ENCODE measurements at places on chromosomes 5 and 9. TPM values are rescaled to one million over a fixed set of nuclear protein-coding genes. Genes with fewer than 3 reads are reported as not detected.

DNA sequence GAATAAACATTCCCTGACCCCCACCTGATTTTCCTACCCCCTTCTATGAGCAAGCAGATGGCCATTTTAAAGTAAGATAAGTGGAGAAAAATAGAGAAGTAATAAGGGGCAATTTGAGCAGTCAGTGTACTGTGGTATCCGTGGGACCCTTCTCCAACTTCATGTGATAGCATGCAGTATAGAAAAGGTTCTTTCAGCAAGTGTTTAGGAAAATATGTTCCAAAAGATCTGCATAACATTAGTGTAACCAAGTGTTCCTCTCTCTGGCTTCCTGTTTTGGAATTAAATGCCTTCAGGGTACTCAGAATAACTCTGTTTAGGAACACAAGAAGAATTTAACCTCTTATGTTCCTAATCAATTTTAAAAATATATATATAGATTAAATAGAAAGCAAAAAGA lies 134.9 kb downstream of the ATG10 start:
- no peak for DNase-seq

- no peak for DNase-seq
Observed at GRCh38 chr5:85340790-85341189, 956.1 kb upstream of the EDIL3 start.

DNA sequence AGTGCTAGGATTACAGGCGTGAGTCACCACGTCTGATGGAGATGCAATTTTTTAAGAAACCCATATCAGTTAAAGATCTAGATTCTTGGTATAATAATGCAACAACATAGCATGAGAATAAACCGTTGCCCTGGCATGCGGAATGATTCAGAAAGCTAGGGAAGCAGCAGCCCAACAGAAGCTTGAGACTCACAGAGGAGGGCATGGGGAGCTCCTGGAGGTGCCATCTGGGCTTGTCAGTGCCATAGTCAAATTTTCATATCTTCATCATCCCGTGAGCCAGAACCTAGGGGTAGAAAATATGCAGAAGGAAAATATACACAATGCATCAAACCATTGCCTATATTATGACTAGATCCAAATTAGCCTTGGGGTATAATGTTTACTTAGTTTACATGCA lies 118.7 kb upstream of the ADAMTS16 start:
- DNase-seq = no peak

The ECM2 gene
- not detected for total RNA-seq

DNA sequence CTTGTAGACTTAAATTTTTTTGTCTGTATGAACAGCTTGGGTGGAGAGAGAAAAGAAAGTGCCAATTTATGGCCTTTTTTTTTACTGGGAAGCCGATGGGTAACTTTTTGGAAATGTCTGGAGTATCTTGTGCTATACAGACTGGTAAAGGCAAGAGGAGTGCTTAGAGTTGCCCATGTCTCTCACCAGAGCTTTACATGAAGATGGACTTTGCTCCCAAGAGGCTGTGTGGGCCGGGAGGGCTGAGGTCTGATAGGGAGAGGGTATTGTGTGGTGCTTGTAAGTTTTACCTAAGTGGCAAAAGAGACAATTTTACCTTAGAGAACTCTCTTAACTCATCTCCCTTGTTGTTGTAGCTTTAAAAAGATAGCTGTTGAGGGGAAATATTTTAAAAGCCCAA lies 203.2 kb downstream of the SEMA6A start:
- DNase-seq = no peak

DNA sequence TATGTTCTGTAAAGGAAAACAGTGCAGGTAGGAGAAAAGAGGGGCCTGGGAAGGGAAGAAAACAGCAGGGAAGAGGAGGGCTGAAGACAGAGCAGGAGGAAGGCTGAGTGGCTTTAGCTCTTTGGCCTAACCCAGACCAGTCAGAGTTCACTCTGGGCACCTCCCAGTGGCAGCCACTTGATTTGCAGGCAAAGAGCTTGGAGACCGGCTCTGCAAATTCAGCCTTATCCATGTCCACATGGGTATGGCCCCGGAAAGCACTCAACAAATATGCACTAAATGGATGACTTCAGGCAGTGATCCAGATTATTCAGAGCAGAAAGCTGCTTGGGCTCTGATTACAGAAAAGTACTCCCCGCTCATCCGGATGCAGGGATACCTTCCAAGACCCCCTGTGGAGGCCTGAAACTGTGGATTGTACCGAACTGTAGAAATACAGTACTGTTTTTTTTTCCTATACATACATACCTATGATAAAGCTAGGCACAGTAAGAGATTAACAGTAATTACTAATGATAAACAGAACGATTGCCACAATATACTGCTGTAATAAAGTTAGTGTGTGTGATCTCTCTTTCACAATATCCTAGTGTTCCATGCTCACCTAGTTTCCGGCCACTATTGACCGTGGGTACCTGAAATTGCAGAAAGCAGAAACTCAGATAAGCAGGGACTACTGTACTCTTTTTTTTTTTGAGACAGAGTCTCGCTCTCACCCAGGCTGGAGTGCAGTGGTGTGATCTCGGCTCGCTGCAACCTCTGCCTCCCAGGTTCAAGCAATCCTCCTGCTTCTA lies 4.6 kb upstream of the RNU6ATAC start:
- peak; percentile 46 for DNase-seq

The SYNPO gene
- 1.7 TPM for total RNA-seq

DNA sequence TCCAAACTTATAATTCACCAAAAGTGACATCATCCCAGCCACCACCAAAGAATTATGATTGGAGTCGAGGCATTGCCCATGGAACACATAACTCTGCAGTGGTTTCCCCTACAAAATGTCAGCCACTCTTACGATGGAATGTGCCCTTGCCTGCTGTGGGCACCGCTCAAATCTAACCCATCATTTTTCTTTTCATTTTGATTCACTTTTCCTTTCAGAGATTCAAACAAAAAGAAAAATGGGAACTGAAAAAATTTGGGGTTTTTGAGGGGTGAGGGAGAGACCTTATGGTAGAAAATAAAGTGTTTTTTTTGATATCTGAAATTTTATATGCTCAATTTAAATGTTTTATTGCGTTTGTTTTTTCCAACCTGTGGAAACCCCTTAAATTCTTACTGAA lies 28.1 kb downstream of the SMARCA2 start:
- DNase-seq = no peak

- DNase-seq = no peak
Observed at GRCh38 chr5:149345892-149346222, 558 bp downstream of the GRPEL2 start.

The RGS7BP gene
- 0.31 TPM for total RNA-seq

- DNase-seq = peak; percentile 56
Observed at GRCh38 chr5:139903795-139904565, 108.4 kb downstream of the PSD2 start.

The MRPL36 gene
- 67.3 TPM for total RNA-seq

GRCh38 chr9:133394687-133395271 lies 18.6 kb downstream of the STKLD1 start:
- no peak for DNase-seq

The JAKMIP2 gene
- total RNA-seq = 6.4 TPM

- no peak for DNase-seq
Observed at GRCh38 chr5:135327429-135328127, 71.5 kb downstream of the MACROH2A1 start.
